CD4-positive, alpha-beta T cell (primary cell): ENCODE measurements at places on chromosomes 5 and 9.
A peak's percentile ranks its signal among the peaks of the same experiment; 100 is the strongest.

DNA sequence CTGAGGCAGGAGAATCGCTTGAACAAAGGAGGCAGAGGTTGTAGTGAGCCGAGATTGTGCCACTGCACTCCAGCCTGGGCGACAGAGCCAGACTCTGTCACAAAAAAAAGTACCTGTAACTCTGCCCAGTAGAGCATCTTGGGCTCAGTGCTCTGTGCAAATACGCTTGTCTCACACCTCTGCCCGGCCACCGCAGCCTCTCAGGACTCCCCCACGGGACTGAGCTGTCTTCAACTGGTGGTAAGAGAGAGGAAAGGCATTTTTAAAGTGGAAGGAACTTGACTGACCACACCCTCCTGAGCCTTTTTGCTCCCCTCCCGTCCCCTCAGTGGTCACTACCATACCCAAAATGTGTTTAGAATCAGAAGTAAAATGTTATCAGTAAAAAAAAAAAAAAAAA lies 174.3 kb upstream of the PIK3R1 start:
- DNase-seq = peak; percentile 7

GRCh38 chr9:132268725-132269352 lies 85.9 kb downstream of the SETX start:
- DNase-seq = peak; percentile 74

DNA sequence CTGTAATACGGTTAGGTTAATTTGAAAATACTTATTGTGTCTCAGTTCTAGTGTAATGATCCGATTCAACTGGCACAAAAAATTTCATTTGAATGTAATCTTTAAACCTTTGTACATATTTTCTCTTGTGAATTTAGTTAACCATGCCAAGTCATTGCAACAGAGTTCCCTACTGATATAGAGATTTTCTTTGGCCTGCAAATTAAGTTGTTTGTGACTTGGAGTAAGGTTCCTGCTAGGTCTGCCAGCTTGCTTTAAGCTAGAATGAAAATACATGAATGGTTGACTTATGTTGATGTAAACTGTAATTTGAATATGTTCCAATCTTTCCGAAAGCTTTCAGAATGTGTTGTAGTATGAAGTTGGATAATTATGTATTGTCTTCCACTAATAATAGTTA lies 1004.1 kb upstream of the EDIL3 start:
- DNase-seq = no peak

DNA sequence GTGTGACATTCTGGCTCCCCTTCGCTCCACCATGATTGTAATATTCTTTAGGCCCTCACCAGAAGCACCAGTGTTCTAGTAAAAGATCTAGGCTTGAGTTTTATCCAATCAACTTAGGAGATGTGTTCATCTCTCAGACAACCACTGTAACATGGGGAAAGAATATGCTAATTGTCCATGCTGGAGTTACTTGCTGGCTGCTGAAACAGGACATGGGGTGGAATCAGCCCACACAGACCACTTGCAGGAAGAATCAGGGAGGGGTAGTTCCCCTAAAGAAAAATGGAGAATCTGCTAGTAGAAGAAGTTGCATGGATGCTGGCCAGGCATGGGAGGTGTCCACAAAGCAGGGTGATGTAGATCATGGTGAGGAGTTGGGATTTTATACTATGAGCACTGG lies 86.2 kb downstream of the FEM1C start:
- no peak for DNase-seq

- no peak for DNase-seq
These were observed 881.1 kb upstream of the NUDT12 start for GRCh38 chr5:104443706-104444105.

GRCh38 chr5:115948091-115948534 lies 14.2 kb upstream of the LVRN start:
- DNase-seq = no peak

DNA sequence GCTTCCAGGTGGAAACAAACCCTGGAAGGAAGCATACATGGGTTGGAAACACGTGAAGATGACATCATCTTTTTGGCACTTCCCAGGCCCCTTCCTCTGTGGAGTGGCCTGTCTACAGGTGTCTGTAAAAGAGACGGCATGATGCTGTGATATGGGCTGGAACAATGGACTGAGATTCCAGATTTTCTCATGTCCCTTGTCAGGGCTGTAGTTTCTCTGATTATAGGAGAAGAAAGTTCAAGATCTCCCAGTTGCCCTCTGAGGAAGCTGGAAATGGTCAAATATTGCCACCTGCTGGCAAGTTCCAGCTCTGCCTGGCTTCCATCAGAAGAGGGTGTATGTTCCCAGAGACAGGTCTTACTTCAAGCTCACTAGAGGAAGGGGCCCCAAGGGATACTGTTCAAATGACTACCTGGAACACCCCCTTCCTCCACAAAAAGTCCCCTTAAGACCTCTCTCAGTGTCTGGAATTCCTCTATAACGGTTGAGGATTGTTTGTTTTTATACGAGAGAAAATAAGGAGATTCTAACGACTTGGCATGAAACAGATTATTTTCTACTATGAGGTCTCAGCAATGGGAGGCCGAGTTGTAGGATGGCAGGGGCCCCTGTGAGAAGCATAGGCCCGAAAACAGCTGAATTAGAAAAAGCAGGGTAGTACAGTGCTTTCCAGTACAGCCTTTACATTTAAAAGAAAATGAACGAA lies 7.3 kb upstream of the ANXA6 start:
- DNase-seq = peak; percentile 77

DNA sequence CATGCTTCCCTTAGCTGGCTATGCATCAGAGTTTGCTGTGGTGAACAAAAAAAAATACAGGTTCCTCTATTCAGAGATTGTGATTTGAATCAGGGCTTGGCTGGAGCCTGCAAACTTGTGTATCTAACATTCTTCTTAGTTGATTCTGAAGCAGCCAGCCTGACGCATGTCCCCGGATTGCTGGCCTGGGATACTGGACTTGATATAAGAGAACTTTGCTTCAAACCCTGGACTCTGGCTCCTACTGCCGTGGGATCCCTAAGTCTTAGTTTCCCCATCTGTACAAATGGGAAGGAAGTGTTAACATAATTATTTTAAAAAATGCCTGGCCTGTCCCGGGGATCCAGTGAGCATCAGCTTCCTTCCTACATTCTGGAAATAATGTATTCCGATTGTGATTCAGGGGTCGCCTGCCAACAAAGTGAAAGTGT lies 292.8 kb downstream of the ARHGEF28 start:
- DNase-seq = no peak

- no peak for DNase-seq
These were observed at the start of gene APBA1 for GRCh38 chr9:69671879-69672595. TSS of gene APBA1 (minus strand) at chr9:69672371.

- no peak for DNase-seq
These were observed 42.7 kb upstream of the IRX4 start for GRCh38 chr5:1925111-1926070.

DNA sequence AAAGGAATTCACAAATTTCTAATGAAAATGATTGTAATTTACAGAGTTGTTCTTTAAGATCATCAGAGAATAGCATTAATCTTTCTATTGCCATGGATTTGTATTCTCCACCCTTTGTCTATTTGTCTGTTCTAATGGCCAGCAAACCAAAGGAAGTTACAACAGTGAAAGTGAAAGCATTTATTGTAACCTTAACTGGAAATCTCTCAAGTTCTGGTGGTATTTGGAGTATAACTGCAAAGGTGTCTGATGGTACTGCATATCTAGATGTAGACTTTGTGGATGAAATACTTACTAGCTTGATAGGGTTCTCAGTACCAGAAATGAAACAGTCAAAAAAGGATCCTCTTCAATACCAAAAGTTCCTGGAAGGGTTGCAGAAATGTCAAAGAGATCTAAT lies 21.7 kb downstream of the RMI1 start:
- DNase-seq = no peak

DNA sequence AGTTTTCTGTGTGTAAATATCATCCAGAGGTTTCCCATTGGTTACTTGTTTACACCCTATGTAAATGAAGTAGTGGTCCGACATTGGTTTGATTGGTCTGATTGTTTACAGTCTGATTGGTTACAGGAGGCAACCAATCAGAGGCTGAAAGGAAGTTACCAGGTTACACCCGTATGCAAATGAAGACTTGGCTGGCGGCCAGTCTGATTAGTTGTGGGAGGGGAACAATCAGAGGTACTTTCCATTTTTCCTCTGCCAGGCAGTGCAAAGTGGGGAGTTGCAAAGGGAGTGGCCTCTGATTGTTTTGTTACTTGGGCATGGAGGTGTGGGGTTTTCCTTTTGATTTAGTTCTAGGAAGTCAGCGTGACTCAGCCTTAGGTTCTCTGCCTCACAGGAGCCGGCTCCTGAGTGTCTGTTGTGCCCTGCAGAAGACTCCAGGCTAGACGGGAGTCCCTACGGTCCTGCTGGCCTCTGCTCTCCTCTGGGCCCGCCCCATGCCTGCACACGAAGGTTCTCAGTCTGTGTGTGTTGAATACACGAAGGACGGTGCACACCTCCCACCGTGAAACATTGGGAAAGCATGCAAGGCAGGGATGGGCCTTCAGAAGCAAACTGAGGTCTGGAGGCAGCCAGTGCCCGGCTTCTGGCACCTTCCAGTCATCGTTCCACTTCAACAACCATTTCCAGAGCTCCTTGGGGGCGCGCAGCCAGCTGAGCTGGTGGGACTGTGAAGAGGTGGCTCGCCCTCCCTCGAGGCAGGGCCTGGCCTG lies 42.9 kb downstream of the OLFM1 start:
- no peak for DNase-seq

GRCh38 chr5:149381261-149381985 lies 2.3 kb upstream of the IL17B start:
- no peak for DNase-seq

- no peak for DNase-seq
These were observed 58.9 kb upstream of the ANKH start for GRCh38 chr5:14930486-14930885.

- DNase-seq = no peak
These were observed 13.8 kb upstream of the SRP19 start for GRCh38 chr5:112847306-112847705.

DNA sequence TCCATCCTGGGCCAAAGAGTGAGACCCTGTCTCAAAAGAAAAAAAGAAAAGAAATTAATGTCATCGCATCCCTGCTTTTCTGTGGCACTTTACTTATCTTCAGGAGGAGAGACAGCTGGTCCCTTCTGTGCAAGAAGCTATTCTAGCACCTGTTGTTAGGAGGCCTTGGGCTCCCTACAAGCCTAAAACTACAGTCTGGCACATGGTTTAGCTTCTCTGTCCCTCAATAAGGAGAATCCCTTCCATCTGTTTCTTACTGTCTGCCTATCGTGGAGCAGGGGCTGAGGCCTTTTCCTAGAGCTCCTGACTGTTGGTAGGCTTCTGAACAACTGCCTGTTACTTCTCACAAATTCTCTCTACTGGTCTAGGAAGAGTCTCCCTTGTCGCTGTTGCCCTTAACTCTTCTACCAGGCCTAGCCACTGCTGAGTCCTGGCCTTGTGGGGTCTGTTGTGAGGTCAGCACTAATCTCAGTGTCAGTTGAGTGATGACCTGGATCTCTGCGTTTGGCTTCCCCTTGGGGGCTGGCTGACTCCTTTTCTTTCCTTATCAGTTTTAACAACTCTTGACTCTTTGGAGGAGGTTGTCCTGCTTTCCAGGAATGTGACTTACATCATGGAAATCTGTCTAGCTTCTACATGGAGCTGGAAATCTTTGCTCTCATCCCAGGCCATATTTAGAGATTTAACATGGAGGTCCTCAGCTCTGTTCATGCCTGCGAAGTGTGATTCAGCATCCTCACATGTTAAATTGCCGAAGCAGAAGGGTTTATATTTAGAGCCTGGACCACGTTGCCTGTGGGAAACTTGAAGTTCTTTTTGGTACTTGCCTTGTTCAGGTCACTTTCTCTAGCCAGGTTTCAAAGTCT lies 5.7 kb upstream of the GARNL3 start:
- no peak for DNase-seq

DNA sequence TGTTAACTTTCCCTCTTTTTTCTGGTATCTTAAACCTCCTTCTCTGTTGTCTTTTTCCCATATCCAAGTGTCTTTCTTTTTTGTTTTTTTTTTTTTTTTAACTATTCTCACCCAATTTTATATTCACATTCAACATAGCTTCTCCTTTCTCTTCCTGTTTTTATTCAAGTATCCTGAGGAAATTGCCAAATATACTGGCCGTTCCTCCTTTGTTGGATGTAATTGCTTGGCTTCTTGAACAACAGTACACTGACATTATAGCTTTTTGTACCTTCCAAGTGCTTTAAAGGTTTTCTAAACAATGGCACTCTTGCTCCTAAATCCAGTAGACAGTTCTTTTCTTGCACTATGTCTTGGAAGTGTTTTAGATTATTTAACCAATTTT lies 1146.8 kb downstream of the MAT2B start:
- DNase-seq = no peak

- no peak for DNase-seq
These were observed 15.2 kb downstream of the KCNV2 start for GRCh38 chr9:2732492-2732891.

GRCh38 chr5:134142806-134143205 lies 28.3 kb downstream of the TCF7 start:
- no peak for DNase-seq

- DNase-seq = no peak
These were observed 495.3 kb upstream of the NMUR2 start for GRCh38 chr5:152900332-152900731.

- DNase-seq = no peak
These were observed 176.3 kb downstream of the TLE1 start for GRCh38 chr9:81513059-81513458.
